IPS DF 6.9 (cell line): ENCODE measurements at places on chromosomes 13 and 19.

DNA sequence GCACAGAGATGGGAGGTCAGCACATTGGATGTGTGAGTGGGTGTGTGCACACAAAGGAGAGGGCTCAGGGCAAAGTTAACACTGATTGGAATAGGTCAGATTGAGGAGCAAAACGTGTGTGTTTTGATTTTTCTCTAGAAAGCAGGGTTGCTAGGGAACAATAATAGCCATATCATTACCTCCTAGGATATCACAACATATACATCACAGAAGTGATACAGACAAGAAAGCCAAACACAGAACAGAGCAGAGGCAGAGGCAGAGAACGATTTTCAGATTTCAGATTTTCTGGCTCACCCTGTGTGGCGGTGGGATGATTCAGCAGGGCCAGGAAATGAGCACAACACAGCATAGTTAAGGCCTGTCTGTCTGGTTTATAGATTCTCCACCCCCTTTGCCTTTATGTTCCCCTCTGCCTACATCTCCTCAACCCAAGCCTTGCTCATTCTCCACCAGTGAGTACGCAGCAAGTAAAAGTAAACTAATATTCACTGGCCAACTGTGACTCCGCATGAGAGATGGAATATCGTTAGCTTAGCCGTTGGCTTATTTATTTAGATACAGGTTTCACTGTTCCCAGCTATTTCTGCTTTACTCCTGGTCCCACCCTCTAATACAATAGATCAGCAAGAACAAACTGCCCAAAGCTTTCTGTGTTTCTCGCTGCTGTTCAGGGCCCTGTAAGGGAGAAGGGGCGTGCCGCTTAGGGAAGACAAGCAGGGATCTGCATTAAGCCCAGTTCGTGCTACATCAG, 182.7 kb upstream of the TSC22D1 start:
- no peak overlapping the region for H3K4me3 ChIP-seq
- H3K4me1 ChIP-seq, result no peaks in the 10 kb centered on the region; the same call in 1 of the 2 replicates
- DNase-seq, result no peak
- H3K27me3 ChIP-seq, result no peaks in the 10 kb centered on the region
- H3K27ac ChIP-seq, result no peak overlapping the region

DNA sequence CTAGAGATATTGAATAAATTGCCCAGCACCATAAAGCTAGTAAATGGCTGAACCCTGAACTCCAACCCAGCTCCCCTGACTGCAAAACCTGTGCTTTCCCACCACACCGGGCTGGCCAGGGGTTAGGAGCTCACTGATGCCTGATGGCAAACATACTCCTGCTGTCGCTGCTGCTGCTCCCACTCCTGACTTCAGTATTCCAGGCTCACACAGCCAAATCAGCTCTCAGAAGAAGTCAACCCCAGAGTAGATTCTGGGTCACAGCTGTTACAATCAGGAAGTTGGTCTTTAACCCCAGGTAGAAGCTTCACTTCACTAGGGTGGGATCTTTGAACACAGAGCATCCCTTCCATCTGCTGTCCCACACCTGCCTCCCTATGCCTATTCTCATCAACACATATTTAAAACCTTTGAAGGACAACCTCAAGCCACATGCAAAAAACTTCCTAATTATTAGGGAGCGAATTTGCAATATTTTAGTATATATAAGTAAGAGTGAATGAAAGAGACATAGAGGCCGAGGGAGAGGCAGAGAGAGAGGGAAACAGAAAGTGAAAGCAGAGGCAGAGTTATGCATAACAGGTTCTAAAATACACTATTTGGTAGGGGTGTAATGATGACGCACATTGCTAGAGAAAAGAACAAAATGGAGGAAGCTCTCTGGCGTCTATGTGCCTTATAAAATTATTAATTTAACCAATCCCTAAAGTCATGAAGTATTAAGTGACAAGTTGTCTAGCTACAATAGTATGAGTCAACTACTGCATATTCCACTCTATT, 99.4 kb upstream of the SERP2 start:
- no peak overlapping the region for H3K27ac ChIP-seq
- no peak for DNase-seq
- H3K4me1 ChIP-seq, result no peaks in the 10 kb centered on the region
- H3K27me3 ChIP-seq, result no peaks in the 10 kb centered on the region
- H3K36me3 ChIP-seq, result no peaks in the 10 kb centered on the region
- H3K4me3 ChIP-seq, result no peak overlapping the region

DNA sequence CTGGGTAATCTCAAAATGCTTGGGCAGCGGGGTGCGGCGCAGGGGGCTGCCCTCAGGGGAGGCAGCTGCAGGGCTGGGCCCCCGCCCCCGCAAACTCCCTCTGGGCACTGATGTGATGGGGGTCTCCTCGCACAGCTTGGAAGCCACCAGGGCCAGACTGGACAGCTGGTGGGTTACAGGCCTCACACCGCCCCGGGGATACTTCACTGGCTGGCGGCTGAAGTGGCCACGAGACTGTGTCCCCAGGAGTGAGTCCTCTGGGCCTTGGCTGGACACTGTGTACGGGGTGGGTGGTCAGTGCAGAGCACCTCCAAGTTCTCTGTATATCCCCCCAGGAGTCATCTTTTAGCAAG, 2.0 kb upstream of the LPAR2 start:
- peaks cover 13% of the 10 kb centered on the region for H3K36me3 ChIP-seq
- H3K27me3 ChIP-seq, result no peaks in the 10 kb centered on the region
- H3K27ac ChIP-seq, result no peak overlapping the region
- H3K4me1 ChIP-seq, result peaks cover 6% of the 10 kb centered on the region
- H3K4me3 ChIP-seq, result no peak overlapping the region
- DNase-seq, result no peak

- no peak for DNase-seq
- no peak overlapping the region for H3K4me3 ChIP-seq
- no peak overlapping the region for H3K27ac ChIP-seq
- no peaks in the 10 kb centered on the region for H3K27me3 ChIP-seq
- H3K4me1 ChIP-seq, result no peaks in the 10 kb centered on the region
- H3K36me3 ChIP-seq, result no peaks in the 10 kb centered on the region
Observed at GRCh38 chr13:50310734-50311133, 295.5 kb downstream of the KCNRG start.

- H3K4me1 ChIP-seq, result no peaks in the 10 kb centered on the region
- no peaks in the 10 kb centered on the region for H3K27me3 ChIP-seq
- no peak overlapping the region for H3K27ac ChIP-seq
- DNase-seq, result no peak
- no peak overlapping the region for H3K4me3 ChIP-seq
Observed at GRCh38 chr13:67036699-67037457, 193.3 kb downstream of the PCDH9 start.

DNA sequence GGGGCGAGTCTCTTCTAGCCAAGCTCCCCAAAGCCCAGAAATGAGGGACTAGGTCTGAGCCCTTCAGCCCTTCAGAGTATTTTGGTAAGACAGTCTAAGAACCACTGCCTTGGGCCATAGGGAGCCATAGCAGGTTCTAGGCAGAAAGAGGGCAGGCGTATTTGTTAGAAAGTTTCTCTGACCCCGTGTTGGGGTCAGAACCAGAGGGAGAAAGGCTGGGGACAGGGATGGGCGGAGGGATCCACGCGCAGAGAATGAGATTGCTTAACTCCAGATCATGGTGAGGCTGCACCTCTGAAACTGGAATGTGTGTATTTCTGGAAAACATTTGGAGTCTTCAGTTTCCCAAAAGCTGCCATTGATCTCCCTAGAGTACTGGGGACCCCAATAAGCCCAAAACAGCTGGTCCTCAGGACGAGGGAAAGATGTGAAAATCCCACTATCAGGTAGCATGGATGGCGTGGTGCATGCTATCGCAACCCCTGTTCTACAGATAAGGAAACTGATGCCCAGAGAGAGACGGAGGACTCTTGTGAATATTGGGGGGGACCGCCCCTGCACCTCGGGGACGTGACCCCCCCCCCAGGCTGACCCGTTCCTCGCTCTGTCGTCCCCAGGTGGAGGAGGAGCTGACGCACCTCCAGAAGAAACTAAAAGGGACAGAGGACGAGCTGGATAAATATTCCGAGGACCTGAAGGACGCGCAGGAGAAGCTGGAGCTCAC, 703 bp upstream of the TPM4 start:
- no peak for DNase-seq
- no peak overlapping the region for H3K27ac ChIP-seq
- H3K4me1 ChIP-seq, result peaks cover 3% of the 10 kb centered on the region
- H3K36me3 ChIP-seq, result no peaks in the 10 kb centered on the region
- H3K27me3 ChIP-seq, result no peaks in the 10 kb centered on the region
- H3K4me3 ChIP-seq, result peak overlapping the region; percentile 98; the same call in 1 of the 2 replicates

DNA sequence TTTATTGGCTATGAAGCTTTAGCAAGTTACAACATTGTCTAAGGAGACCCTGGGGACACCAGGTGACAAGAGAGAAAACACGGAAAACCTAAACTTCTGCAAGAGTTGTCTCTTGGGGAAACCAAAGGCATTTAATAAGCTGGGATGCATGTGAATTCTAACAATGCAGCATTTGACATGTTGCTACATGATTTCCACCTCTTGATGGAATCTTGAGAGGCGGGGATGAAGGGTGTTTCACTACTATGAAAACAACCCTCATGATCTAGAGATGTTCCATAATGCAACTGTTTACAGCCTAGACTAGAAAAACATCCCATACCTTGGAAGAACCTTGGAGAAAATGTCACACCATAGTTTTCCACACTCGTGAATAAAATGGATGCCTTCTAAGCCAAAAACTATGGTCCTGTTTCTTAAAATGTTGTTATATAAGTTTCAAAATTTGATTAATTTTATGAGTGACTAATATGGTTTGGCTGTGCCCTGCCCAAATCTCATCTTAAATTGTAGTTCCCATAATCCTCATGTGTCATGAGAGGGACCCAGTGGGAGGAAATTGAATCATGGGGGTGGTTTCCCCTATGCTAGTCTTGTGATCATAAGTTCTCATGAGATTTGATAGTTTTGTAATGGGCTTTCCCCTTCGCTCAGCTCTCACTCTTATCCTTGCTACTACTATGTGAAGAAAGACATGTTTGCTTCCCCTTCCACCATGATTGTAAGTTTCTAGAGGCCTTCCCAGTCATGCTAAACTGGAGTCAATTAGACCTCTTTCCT, 164.6 kb downstream of the TNFSF13B start:
- DNase-seq, result no peak
- H3K4me1 ChIP-seq, result no peaks in the 10 kb centered on the region
- no peaks in the 10 kb centered on the region for H3K27me3 ChIP-seq
- no peak overlapping the region for H3K27ac ChIP-seq
- H3K4me3 ChIP-seq, result no peak overlapping the region

- H3K27me3 ChIP-seq, result no peaks in the 10 kb centered on the region
- no peak for DNase-seq
- peaks cover 3% of the 10 kb centered on the region; the same call in 1 of the 2 replicates for H3K4me1 ChIP-seq
- H3K36me3 ChIP-seq, result no peaks in the 10 kb centered on the region; the same call in 1 of the 2 replicates
Observed at GRCh38 chr13:112168761-112169160, 101.8 kb downstream of the SOX1 start.

DNA sequence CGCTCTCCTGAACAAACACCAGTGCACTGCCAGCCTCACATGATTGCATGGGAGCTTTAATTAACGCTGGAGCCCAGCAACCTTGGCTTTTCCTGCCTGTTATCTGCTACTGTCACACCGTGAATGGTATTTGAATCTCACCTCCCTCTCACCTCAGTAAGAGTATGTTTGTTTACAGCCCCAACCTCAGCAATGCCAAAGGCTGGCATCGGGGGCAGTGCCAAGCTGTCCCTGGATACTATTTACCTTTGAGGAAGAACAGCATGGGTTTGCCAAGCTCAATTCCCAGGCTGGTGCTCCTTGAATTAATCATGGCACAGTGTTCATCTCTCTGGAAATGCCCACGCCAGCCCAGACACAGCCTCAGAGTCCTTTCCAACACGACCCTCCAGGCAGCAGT, 57.2 kb upstream of the SERPINE3 start:
- peaks cover 1% of the 10 kb centered on the region for H3K4me1 ChIP-seq
- DNase-seq, result no peak
- no peak overlapping the region for H3K27ac ChIP-seq
- no peaks in the 10 kb centered on the region for H3K27me3 ChIP-seq

DNA sequence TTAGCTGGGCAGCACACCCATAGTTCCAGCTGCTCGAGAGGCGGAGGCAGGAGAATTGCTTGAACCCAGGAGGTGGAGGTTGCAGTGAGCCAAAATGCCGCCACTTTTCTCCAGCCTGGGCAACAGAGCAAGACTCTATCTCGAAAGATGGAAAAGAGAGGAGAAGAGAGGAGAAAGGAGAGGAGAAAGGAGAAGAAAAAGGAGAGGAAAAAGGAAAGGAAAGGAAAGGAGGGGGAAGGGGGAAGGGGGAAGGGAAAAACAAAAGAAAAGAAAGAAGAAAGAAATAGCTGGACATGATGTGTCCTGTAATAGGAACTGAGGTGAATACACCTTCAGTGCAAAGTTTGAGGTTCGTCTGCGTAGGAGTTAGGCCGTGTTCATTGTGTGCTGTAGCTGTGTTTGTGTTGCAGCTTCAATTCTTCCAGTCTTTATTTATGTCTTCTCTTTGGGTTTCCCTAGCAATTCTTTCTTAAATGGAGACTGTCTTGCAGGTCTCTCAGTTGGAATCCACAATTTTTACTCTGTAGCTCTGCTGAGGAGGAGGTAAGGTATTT, 13.4 kb downstream of the ZNF607 start:
- no peaks in the 10 kb centered on the region; the same call in 1 of the 2 replicates for H3K36me3 ChIP-seq
- H3K4me3 ChIP-seq, result no peak overlapping the region
- no peaks in the 10 kb centered on the region for H3K4me1 ChIP-seq
- H3K27ac ChIP-seq, result no peak overlapping the region

DNA sequence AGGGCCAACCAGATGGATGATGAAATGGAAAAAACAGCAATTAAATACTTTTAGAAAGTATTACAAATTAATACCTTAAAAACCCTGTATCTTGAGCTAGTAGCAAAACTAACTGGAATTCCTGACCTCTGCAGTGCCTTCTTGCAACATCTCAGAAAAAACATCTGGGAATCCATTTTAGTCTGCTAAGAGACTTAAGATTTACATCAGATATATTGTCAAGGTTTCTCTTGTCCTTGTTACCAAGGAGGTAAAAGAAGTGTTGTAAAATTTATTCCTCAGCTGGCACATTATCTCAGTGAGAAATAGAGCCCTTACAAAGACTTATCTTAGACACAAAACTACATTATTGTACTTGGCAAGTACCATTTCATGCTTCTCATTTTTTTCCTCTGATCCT, 18.5 kb downstream of the KCNRG start:
- no peaks in the 10 kb centered on the region for H3K27me3 ChIP-seq
- DNase-seq, result no peak
- no peak overlapping the region for H3K4me3 ChIP-seq

DNA sequence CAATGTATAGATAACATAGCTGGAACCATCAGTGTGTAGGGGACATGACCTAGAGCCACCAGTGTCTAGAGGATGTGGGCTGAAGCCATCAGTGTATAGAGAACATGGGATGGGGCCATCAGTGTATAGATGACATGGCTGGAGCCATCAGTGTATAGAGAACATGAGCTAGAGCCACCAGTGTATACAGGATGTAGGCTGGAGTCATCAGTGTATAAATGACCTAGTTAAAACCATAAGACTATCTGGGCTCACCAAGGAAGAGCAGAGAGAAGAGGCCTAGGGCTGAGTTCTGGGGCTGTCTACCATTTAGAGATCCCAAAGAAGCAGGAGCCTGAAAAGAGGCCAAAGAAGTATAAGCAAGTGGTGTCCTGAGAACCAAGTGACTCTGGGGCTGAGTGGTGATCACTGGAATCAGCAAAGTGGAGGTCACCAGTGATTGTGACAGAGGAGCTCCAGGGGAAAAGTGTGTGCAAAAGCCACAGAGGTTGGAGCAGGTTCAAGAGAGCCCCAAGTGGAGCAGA, 41.0 kb downstream of the RFX2 start:
- no peak for DNase-seq
- no peaks in the 10 kb centered on the region for H3K27me3 ChIP-seq
- no peaks in the 10 kb centered on the region for H3K36me3 ChIP-seq
- H3K4me1 ChIP-seq, result peaks cover 4% of the 10 kb centered on the region; the same call in 1 of the 2 replicates
- H3K27ac ChIP-seq, result no peak overlapping the region

- DNase-seq, result no peak
- H3K4me1 ChIP-seq, result peaks cover 15% of the 10 kb centered on the region
- peaks cover 7% of the 10 kb centered on the region; the same call in 1 of the 2 replicates for H3K36me3 ChIP-seq
- H3K27ac ChIP-seq, result no peak overlapping the region
Observed at GRCh38 chr19:42250183-42250665, 4.7 kb downstream of the ERF start.
